ENCODE measurements at places on chromosomes 7 and 10. TPM values are rescaled to one million over a fixed set of nuclear protein-coding genes. Genes with fewer than 3 reads are reported as not detected.

Gene ACTL6B
- total RNA-seq: 90.4 TPM

Gene INHBA
- 12.7 TPM for total RNA-seq

Gene SLC18A3
- 2.8 TPM for total RNA-seq

Gene TFR2
- 9.2 TPM for total RNA-seq

Gene SOSTDC1
- 9.7 TPM for total RNA-seq

Gene OR13A1
- total RNA-seq: not detected

Gene AKR1B15
- total RNA-seq: not detected

Gene H2BK1
- not detected for total RNA-seq

Gene CPA4
- total RNA-seq: 1.4 TPM

Gene SMNDC1
- total RNA-seq: 13.8 TPM

Gene PALS2
- 150 TPM for total RNA-seq

Gene MOGAT3
- not detected for total RNA-seq

Gene CYP26C1
- total RNA-seq: 0.23 TPM

Gene ANLN
- 8.3 TPM for total RNA-seq

Gene PLA2G12B
- total RNA-seq: not detected

Gene RBM20
- total RNA-seq: 0.23 TPM

Gene FAM237B
- total RNA-seq: 0.23 TPM

Gene IGFBP1
- 0.23 TPM for total RNA-seq

Gene FZD8
- total RNA-seq: 12.2 TPM

Gene DIP2C
- 46.4 TPM for total RNA-seq

Gene GOT1
- total RNA-seq: 66.9 TPM

Gene NYAP1
- total RNA-seq: 38.8 TPM

Gene NEUROG3
- not detected for total RNA-seq

Gene NEURL1
- total RNA-seq: 33.4 TPM

Gene CCL24
- total RNA-seq: not detected

Gene CPA5
- not detected for total RNA-seq

Gene CALML5
- not detected for total RNA-seq

Gene STEAP4
- total RNA-seq: 0.23 TPM

Gene DMBT1
- under 0.01 TPM for total RNA-seq

Gene IQCE
- 21.2 TPM for total RNA-seq

Gene ZP3
- 1.4 TPM for total RNA-seq

Gene SPDYE2B
- not detected for total RNA-seq

Gene DNAJB9
- total RNA-seq: 56.7 TPM

Gene TSPAN13
- 111 TPM for total RNA-seq

Gene HOXA9
- not detected for total RNA-seq

Gene PRPS1L1
- total RNA-seq: not detected

Gene SNCG
- 29.1 TPM for total RNA-seq

Gene C10orf90
- 1.2 TPM for total RNA-seq

Gene SFRP5
- total RNA-seq: 3.2 TPM

Gene HMX2
- total RNA-seq: 0.92 TPM

Gene GIMAP6
- 6.9 TPM for total RNA-seq

Gene CRYGN
- total RNA-seq: not detected

Gene SYT15B
- total RNA-seq: 1.4 TPM

Gene OR6B1
- total RNA-seq: not detected

Gene ASB10
- total RNA-seq: not detected

Gene HIBADH
- total RNA-seq: 17.5 TPM

Gene TRIM73
- total RNA-seq: 4.4 TPM
